Fibroblast of skin of scalp (primary cell): ENCODE measurements at places on chromosomes 11 and 22.
A peak's percentile ranks its signal among the peaks of the same experiment; 100 is the strongest.

DNA sequence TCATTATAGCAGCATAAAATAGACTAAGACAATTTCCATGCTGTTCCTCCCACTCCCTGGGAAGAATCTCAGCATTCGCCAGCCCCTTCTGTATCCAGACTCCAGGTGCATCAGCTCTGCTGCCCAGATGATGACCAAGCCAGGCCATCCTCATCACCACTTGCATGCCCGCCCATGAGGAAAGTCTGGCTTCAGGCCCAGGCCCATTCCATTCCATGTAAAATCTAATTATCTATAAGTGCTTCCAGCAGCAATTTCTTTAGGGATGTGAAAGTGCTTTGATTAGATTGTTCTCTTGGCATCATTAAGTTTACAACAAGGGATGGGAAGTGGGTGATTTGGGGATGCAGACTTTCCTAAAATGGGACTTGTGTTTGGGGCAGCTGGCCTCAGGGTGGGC, 100.3 kb downstream of the INSC start:
- DNase-seq: no peak

DNA sequence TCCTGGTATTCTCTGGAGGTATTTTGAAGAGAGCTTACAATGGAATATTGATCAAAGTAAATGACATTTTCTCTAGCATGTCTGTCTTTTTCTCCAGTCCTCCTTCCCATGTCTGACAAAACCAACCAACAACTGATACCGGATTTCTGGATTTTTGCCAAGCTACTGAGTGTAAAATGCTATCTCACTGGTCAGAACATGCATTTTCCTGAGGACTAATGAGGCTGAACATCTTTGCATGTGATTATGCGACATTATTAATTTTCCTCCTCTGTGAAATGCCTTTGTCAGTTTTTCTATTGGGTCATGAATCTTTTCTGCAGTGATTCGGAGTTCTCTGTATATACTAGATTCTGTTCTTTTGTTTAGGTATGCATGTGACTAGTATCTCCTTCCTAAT, 51.4 kb downstream of the CDON start:
- DNase-seq: no peak

DNA sequence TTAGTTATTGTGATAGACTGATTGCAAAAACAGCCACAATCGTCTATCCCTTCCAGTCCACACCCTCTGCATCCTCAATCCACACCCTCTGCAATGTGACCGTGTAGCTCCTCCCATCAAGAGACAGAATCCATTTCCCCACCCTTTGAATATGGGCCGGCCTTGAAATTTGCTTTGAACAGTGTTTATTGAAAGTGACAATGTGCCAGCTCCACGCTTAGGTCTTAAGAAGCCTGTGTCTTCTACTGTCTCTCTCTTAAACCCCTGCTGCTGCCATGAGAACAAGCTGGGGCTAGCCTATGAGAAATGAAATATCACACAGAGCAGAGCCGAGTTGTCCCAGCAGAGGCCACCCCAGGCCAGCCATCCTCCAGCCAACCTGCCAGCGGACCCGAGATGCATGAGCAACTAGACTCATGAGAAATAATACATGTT, 22.3 kb upstream of the MICAL2 start:
- DNase-seq: peak; percentile 96

DNA sequence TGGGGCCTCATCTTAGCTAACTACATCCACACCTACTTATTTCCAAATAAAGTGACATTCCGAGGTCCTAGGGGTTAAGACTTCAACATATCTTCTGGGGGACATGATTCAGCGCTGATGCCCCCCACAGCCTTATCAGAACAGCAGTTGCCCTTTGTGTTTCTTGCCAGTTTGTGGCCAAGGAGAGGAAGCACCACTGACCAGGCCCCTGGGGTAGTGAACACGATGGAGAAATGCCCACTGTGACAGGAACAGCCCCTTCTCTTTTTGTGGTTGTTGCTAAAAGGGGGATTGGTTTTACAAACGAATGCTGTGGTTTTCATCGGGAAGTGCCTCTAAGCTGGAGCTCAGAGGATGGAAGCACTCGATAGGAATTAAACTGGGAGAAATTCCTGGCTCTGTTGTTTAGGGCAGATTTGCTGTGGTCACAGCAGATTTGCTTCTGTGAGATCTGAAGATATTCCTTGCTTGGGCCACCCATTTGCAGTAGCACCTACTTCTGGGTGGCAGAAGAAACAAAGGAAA, 88.8 kb downstream of the ABTB2 start:
- peak; percentile 11 for DNase-seq

DNA sequence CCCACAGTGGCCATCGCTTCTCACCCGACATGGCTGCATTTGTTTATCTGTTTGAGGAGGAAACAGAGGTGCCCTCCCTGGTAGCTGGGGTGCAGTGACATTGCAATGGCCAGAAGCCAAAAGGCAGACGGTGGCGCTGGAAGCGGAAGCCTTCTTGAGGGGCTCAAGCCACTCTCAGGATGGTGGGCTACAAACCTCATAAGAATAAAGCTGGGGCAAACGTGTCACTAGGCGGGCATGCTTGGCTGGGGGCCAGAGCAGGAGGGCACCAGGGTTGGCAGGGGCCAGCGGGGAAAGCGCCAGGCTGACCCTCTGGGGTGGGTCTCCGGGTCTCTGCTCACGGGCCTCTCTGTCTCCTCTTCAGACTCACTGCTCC, 12.6 kb downstream of the TNNT3 start:
- no peak for DNase-seq

- no peak for DNase-seq
Observed at GRCh38 chr22:38481162-38481870, 13.4 kb downstream of the KDELR3 start.

GRCh38 chr11:87002918-87003317, 34.8 kb upstream of the TMEM135 start:
- no peak for DNase-seq

DNA sequence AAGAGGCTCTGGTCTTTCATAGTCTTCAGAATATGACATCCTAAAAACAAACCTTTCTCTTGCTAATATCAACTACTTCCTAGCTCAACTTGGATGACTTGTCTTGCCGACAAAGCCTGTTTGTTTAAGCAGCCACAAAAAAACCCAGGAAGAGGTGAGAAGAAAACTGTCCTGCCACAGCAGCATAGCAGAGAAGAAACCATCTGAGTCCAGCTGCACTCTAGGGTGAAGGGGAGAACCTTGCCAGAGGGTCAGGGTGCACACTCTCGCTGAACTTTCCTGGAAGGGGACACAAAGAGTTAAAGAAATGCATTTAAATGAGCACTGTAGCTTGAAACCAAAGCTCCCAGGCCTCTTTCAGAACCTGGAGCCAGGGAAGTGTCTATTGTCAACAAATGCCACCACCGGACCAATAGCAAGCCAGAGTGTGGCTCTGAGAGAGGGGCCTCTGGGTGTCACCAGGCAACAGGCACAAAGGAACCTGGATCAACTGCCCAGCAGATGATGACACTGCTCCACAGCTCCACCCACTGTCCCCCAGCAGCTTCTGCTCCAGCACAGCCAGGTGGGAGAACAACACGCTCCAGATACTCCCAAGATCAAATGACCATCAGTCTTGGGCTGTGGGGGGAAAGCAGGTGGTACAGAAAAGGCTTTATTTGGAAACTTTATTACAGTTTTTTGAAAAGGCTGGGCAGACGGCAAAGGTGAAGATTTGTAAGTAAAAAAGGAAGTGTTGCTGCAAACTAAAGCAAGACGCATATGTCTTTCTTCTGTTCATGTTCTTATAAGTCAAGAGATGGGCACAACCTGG, 105.7 kb downstream of the RASSF10 start:
- DNase-seq: no peak

GRCh38 chr11:77207019-77207485, 79.0 kb downstream of the MYO7A start:
- no peak for DNase-seq

- peak; percentile 42 for DNase-seq
Observed at GRCh38 chr22:41491374-41492100, 22.6 kb downstream of the ACO2 start.

GRCh38 chr11:11320825-11321224, 32.2 kb downstream of the CSNK2A3 start:
- no peak for DNase-seq

DNA sequence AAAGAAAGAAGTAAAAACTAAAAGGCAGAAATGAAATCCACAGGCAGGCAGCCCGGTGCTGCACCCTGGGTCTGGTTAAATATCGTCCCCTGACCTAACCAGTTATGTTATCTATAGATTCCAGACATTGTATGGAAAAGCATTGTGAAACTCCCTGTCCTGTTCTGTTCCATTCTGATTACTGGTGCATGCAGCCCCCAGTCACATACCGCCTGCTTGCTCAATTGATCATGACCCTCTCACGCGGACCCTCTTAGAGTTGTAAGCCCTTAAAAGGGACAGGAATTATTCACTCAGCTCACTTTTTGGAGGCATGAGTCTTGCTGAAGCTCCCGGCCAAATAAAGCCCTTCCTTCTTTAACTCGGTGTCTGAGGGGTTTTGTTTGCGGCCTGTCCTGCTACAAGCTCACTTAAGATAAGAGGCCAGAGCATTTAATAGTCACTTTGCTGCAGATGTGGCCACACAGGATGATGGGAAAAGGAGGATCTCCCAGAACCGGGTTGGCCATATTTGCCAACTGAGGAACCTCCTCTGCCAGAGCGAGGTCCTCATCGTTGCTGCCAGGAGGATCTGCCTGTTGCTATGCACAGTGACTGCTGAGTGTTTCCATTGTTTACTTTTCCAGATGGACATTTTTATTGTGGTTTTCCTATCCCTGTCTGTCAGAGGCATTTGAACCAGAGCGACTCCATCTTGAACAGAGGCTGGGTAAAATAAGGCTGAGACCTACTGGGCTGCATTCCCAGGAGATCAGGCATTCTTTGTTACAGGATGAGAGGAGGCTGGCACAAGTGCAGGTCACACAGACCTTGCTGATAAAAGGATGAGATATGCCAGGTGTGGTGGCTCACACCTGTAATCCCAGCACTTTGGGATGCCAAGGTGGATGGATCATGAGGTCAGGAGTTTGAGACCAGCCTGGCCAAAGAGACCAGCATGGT, 10.2 kb downstream of the C11orf96 start:
- no peak for DNase-seq

DNA sequence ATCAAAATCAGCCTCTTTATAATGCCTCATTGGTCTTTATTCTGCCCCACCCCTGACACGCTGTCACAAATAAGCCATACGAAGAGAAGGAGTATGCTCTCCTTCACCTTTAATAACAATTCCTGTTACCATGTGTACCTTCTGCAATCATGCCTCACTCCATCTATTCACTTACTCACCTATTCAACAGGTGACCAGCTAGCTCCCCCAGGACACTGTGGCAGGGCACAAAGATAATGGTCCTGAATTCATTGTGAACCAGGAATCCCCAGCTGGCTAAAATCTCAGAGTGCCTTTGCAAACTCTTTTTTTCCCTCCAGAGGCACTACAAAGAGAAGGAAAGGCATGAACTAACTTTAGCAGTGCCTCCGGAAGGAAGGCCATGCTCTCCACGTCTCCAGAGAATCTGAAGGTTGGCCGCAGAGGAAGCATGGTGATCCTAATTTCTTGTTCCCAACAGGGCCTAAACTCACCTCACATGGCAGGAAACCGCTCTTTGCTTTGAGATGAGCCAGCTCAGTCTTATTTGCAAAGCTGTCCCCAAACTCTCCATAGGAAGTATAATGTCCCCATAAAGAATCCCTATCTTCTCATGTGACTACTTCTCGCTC, 590.3 kb downstream of the BUD13 start:
- no peak for DNase-seq

GRCh38 chr11:74909812-74910211, 39.1 kb downstream of the XRRA1 start:
- DNase-seq: no peak

DNA sequence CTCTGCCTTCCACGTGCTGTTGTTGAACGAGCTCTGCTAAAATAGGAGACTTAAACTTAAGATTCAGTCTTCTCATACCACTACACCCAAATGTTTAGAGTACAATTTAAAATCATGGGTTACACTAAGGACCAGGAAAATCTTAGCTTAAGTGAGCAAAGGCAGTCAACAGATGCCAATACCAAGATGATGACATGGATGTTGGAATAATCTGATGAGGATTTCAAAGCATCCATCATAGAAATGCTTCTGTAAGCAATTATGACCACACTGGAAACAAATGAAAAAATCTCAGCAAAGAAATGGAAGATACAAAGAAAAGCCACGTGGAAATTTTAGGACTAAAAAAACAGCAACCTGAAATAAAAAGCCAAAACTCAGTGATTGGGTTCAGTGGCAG, 109.8 kb downstream of the ATXN10 start:
- peak; percentile 67 for DNase-seq

- DNase-seq: no peak
Observed at GRCh38 chr11:6201481-6201880, 2.5 kb downstream of the OR52W1 start.

DNA sequence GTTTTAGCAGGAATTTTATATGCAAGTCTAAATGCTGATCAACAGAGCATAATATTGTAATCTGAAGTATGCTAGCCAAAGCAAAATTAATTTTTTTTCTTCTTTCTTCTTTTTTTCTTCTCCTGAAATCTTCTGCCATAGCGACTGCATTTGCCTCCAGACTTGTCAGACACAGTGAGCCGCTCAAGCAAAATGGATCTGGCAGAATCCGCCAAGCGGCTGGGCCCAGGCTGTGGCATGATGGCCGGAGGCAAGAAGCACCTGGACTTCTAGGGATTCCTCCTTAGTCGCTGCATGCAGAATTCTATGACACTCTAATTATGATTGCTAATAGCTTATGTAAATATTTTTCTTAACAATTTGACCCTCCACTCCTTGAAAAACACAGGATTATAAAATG, 27.9 kb downstream of the PAX6 start:
- no peak for DNase-seq

GRCh38 chr22:50436015-50436830, 38.6 kb downstream of the SBF1 start:
- no peak for DNase-seq

DNA sequence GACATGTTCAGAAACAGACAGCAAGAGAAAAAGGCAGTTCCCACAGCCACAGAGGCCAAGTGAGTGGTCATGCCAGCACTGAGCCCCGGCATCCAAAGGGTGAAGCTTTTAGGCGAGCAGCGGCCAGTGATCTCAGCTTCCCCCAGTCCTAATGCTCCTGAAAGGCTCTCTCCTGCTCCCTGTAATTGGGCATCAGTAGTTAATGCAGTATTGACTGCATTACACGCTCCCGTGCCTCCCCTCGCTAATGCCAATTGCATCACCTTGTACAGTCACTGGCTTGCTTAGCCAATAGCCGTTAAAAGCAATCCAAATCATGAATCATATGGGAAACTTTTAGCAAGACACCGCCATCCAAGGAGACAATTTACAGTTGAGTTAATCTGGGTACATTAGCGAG, 4.9 kb downstream of the LMO1 start:
- DNase-seq: peak; percentile 46
